H7 (cell line): ENCODE measurements at places on chromosomes 7 and 10. TPM values are rescaled to one million over a fixed set of nuclear protein-coding genes. Genes with fewer than 3 reads are reported as not detected.
A peak's percentile ranks its signal among the peaks of the same experiment; 100 is the strongest.

DNA sequence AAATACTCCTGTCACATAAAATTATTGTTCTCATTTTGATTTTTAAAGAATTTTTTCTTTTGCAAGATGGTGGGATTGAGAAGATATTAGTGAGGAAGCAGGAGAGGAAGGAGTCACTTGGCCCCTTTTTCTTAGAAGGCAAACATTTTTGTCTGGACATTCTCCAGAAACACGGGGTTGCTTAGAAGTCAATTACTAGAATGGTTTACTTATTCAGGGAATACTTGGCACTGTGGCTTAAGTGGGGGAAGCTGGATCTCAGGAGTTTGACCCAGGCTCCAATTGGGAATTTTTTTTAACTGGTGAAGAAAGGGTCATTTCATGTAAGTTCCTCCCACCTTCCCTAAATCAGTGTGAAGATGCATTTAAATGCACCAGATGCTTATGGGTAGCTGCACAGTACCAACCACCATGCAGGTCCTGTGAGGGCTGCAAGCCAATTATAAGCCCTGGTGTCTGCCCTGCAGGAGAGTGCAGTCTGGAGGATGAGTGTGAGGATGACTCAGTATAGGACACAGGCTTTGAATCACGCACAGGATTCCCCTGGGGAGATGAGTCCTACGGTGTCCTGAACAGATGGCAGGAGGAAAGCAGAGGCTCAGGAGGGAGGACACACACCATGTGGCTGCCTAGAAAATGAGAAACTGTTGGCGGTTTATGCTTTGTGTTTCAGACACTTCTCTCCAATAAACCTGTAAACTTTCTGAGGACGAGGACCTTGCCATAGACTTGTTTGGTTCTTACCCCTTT lies 299.1 kb downstream of the PLXNA4 start:
- DNase-seq: no peak

GRCh38 chr7:155380976-155381851 lies 76.7 kb upstream of the EN2 start:
- DNase-seq: no peak

CLRN3 gene
- not detected in 2 replicates for total RNA-seq

GRCh38 chr7:56811081-56811480 lies 321.2 kb downstream of the ZNF479 start:
- DNase-seq: peak; percentile 6

DNA sequence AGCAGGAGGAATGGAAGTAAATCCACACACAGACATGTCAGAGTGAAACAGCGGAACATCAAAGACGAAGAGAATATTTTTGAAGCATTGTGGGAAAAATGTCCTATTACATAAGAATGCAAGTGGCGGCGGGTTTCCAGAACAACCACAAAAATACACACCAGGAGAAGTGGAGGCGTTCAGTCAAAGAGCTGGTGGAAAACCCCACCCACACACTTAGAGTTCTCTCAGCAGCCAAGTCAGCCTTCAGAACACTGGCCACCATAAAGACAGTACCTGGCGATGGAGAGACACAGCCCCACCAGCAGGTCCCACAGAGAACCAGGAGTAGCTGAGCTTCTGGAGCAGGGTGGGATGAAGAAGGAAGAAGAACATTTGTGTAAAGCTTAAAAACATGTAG lies 23.7 kb downstream of the NKX6-2 start:
- no peak for DNase-seq

DNA sequence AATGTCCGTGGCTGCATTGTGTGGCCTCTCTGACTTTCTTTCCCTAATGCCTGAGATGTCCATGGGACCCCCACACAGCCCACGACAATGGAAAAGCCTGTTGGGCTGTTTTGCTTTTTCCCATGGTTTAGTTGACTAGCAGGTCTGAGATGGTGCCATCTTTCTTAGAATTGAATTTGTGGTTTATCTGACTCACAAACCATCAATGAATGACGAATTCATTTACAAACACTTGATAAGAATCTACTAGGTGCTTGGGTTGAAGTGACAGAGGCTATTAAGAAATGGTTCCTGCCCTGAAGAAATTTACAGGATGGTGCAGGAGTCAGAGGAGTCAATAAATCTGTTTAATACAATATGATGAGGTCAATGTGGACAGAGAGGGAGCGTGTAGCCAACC lies 75.4 kb downstream of the OTUD1 start:
- DNase-seq: no peak

DNA sequence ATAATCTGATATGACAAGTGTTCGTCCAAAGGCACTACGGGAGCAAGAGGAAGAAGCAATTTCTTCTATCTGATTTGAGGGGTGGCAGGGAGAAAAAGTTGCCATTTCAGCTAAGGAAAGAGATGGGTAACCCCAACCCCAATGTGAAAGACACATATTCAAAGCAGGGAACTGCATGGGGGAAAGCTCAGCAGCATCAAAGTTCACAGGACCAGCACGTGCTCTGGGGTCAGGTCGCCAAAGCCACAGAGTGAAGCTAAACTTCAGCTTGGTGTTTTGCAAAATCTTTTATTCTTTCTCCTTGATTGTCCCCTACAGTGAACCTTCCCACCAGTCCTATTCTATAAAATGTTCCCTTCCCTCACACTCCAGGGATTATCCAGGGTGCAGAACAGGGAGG lies 112.8 kb upstream of the PPP2R2D start:
- DNase-seq: no peak

DNA sequence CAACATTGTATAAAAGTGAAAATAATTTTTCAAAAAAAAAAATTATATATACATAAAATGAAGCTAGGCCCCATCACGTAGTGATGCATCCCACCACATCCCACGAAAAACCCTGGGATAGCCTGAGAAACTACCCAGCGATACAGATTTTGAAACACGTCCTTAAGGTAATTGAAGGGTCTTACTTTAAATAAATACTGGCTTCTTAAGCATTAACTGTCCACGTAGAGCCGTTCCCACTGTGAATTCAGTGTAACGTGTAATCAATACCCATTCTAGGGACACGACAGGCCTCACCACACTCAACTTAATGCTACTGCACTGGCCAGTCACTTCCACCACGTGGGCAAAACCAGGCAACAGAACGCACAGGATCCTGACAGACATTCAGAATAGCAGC lies 4.0 kb downstream of the ANKRD61 start:
- no peak for DNase-seq

SAMD9L gene
- total RNA-seq: not detected in 2 replicates

PHTF2 gene
- 17.3 and 32.5 TPM in 2 replicates for total RNA-seq

PVRIG gene
- 0.11 TPM in 1 of 2 replicates, not detected in the other for total RNA-seq

DNA sequence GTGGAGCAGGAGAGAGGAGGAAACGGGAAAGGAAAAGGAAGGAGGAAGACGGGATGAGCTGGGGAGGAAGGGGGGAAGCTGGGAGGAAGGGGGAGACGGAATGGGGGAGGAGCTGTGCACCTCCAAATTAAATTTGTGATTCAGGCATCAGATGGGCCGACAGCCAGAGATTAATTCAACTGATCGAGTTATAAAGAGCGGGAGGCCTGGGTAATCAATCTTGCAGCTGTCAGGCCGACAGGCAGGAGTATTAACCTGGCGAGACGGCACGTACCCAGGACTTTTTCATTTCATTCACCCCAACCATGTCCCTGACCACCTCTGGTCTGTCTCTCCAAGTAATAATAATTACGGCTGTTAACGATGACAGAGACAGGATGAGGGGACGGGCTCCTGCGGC lies 26.2 kb downstream of the KAZALD1 start:
- DNase-seq: no peak

CALCR gene
- total RNA-seq: 1.4 and 4.0 TPM in 2 replicates

LDB1 gene
- 85.5 and 87.2 TPM in 2 replicates for total RNA-seq

GRCh38 chr10:89351412-89351779 lies 23.6 kb downstream of the IFIT3 start:
- no peak for DNase-seq

TMEM26 gene
- total RNA-seq: 0.04 TPM in 1 of 2 replicates, not detected in the other

AGBL3 gene
- 1.00 and 1.7 TPM in 2 replicates for total RNA-seq

DNA sequence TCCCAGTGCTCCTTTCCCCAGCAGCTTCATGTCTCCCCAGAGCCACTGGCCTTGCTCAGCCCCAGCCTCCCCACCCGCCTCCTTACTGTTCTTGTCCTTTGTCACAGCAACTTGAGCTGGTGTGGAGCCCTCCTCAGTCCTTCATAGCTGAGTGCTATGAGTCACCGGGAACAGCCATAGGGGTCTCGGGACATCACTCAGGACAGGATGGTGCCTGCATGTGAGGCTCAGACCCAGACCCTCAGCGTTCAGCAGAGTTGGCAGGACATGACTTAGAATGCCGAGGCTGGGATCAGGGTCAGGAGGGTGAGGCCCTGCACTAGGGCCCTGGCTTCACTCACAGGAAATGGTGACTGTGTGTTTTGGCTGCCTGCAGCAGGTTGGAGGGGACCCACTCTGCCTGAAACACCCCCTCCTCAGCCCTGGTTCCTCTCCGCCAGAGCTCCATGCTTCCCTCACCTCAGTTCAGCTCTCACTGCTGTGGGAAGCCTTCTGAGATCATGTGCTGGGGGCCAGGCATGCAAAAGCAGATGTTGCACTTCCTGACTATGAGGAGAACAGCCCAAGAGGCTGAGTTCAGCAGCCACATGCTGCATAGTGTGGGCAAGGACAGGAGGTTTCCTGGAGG lies 40.7 kb upstream of the GJD4 start:
- DNase-seq: no peak

- DNase-seq: no peak
These were observed 531.1 kb upstream of the STEAP1 start for GRCh38 chr7:89623018-89623672.

GRCh38 chr7:127870231-127870907 lies 160.9 kb downstream of the LRRC4 start:
- no peak for DNase-seq

DNA sequence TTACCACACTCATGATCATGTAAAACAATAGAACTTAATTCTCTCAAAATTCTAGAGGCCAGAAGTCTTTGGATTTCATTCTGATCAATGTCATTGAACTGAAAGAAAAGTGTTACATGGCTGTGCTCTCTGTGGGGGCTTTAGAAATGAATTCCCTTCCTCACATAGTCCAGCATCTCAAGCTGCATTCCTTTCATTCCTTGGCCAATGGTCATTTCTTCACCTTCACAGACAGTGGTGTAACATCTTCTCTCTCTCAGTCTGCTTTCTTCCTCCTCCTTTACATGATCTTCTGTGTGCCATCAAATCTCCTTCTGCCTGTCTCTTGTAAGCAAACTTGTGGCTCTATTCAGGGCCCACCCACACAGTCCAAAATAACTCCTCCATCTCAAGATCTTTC lies 735.3 kb downstream of the SUGCT start:
- DNase-seq: no peak

MYPN gene
- 0.04 TPM in 1 of 2 replicates, not detected in the other for total RNA-seq

FBXO24 gene
- total RNA-seq: 0.94 and 1.7 TPM in 2 replicates

TEX36 gene
- total RNA-seq: not detected in 2 replicates

CHAT gene
- total RNA-seq: not detected in 2 replicates

DNA sequence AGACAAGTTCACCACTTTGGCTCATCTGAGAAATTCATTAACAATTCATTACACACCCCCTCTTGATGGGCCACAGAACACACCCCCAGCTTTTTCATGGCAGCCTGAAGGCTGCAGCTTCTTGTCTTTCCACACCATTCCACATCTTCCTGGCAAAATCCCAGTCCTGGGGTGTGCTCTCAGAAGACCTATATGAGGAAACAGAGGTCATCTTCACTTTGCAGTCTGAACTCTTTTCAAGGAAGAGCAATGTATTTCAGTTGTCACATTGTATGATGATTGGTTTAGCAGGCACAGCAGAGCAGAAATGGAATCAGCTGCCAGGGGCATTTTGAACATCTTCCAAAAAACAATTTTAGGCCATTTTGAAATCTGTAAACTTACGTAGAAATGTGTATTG lies 7.8 kb upstream of the LRRC27 start:
- DNase-seq: no peak

- DNase-seq: no peak
These were observed 267.8 kb downstream of the WDR37 start for GRCh38 chr10:1323951-1324350.
